ENCODE measurements at places on chromosomes 4 and X.

DNA sequence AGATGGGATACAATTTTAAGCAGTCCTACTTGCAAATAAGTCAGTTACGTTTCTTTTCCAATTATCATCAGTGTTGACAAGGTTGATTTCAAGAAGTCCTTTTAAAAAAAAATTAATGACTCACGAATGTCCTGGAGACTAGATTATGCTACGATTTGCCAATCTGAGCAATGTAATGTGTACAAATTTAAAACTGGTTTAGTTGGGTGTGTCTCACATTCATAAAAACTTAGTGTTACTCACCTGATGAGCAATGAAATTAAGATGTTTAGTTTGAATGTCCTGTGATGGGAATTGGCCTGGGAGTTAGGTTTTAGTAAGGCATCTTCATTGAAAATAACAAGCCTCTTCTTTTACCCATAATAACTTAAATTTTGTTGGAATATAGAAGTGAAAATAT lies 136.7 kb upstream of the POF1B start:
- DNase-seq: no peak

- no peak for DNase-seq
These were observed 61.3 kb downstream of the LUZP4 start for GRCh38 chrX:115350711-115351381.

DNA sequence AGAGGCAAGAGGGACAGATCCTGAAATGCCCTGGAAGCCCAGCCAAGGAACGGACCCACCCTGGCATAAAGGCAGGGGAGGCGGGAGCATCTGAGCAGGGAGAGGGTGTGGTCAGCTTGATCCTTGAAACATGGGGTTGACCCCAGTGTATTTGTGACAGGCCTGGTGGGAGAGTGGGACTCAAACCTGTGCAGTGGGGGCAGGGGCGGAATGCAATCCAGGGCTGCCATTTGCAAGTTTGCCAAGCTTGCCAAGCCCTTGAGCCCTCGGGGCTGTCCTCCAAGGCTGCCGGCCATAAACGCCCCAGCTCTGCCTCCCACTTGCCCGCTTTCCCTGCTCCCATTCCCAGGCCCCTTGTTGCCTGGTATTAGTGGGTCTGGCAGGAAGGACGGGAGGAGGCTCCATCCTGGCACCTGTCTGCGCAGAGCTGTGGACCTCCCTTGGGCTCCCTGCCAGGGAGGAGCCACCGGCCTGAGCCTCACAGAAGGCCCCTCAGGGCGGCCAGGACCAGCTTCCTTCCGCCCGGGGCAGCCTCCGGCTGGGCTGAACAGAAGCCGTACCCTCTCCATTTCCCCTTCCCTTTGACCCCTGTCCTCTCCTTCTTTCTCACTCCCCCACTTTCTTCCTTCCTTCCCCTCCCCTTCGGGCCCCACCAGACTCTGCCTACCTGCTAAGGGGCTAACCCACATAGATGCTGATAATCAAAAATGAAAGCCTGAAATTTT lies 661 bp downstream of the S100P start:
- DNase-seq: no peak

- DNase-seq: no peak
These were observed 17.7 kb upstream of the TMEM154 start for GRCh38 chr4:152697284-152698088.

- DNase-seq: no peak
These were observed 89.0 kb downstream of the NSUN7 start for GRCh38 chr4:40838742-40839141.

- no peak for DNase-seq
These were observed 27.0 kb upstream of the MID1IP1 start for GRCh38 chrX:38774249-38774648.

DNA sequence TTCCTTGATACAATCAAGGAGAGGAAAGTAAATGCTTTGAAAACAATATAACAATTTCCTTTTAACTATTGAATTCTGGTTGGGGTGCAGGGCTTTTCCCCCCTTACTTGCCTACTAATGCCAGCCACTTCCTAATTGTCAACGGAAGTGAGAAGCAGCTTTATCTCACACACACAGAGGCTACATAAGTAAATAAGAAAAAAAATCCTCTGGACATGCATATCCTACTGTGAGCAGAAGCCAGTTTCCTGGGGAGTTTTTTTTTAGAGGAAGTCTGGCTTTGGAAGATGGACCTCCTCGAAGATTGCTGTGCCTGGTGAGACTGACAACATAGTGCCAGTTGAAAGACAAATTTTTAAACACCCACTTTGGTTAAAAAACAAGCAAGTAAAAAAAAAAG lies 180.6 kb downstream of the OPHN1 start:
- no peak for DNase-seq

DNA sequence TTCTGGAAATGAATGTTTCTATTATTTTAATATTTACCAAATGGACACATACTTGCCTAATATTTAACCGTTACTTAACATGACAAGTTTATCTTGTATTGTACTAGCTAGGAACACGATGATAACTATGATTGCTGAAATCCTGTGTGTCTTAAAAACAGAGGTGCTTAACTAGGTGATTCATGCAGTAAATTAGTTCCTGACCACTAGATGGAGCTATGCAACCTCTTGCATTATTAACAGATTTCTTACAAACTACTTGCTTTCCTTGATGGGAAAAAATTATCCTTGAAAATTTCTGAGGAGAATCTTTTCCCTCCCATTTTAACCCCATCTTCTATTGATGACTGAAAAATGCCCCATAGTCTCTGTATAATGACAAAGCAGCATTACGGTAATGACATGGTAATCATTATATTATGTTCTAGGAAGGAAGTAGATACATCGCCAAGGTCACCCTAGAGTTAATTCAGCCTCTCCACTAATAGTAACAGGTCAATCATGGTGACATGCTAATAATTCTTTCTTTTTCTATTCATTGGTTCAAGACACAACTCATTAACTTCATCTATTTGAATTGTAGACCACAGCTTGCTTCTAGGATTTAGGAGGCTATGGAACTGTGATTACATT lies 844.2 kb downstream of the RAPGEF2 start:
- peak; percentile 0 for DNase-seq

DNA sequence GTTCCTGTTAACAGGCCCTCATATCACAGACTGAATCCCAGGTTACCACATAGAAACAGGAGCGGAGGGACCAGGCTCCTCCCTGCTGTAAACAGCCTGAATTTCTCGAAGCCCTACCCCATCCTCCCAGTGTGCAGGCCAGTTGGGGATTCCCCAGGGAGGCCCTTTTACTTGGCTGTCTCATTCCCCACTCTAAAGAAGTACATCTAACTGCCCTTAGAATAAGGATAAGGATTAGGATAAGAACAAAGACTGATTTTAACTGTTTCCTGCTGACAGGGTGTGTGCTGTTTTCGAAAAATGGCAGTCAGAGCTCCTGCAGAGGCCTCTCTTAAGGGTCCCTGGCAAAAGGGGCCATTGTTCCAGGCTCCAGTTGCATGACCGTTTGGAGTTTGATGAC lies 133.7 kb downstream of the PAPSS1 start:
- DNase-seq: no peak

GRCh38 chr4:138602664-138603063 lies 360.5 kb upstream of the SLC7A11 start:
- DNase-seq: no peak

- no peak for DNase-seq
These were observed 1043.6 kb downstream of the CCSER1 start for GRCh38 chr4:91170768-91171167.

GRCh38 chr4:61427818-61428495 lies 227.8 kb downstream of the ADGRL3 start:
- DNase-seq: no peak

- peak; percentile 20 for DNase-seq
These were observed 3.5 kb downstream of the EPGN start for GRCh38 chr4:74311696-74312313.

DNA sequence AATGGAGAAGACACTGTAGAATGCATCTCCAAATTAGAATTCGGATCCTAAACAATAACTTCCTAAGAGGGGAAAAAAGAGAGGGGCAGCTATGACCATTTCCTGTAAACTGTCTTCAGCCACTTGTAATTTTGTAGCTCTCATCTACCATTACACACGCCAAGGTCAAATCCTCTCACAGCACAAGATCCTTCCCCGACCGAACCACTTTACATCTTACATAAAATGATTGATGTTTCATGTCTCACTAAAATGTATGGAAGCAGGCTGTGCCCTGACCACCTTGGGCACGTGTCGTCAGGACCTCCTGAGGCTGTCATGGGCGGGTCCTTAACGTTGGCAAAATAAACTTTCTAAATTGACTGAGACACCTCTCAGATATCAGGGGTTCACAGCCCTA lies 24.1 kb upstream of the PBDC1 start:
- DNase-seq: no peak

- no peak for DNase-seq
These were observed 51.4 kb upstream of the HHIP start for GRCh38 chr4:144594471-144594986.

- DNase-seq: peak; percentile 31
These were observed 72.6 kb upstream of the PPARGC1A start for GRCh38 chr4:23962462-23962861.

DNA sequence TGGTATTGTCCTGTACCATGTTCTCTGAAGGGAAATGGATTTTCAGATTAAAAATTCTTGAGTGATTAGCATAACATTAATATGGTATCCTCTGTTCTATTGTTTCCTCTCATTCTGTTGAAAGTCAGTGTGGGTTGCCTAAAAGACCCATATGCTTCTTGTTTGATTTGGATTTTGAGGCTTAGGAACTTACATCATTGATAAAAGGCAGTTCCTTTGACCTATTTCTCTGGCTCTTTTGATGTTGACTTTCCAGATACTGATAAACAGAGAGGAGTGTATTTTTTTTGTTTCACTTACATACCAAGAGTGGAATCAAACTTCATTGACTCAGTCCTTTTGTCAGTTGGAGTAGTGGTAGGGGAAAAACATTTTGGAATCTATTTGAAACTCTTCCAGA lies 32.8 kb downstream of the TMEM144 start:
- no peak for DNase-seq

GRCh38 chr4:16386711-16387320 lies 160.5 kb upstream of the TAPT1 start:
- DNase-seq: no peak

GRCh38 chrX:115642895-115643530 lies 82.0 kb downstream of the PLS3 start:
- DNase-seq: peak; percentile 24

DNA sequence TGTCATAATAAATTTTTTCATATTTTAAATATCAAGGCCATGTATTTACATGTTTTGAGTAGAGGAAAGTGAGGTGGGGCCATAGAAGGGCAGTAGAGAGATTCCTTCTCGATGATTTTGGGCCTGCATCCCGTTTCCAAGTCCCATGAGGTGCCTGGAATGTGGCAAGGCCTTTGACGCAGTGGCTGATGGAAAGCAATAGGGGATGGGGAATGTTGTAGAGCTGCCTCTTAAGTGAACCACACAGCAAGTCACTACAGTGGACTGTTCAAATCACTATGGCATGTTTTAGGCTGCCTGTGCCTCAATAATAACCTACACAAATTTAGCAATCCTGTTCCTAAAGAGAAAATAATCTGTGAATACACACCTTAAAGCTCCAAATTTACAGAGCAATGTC lies 48.3 kb downstream of the ANXA5 start:
- DNase-seq: no peak

GRCh38 chr4:7055111-7055989 lies 12.2 kb downstream of the TADA2B start:
- DNase-seq: no peak

- DNase-seq: no peak
These were observed 113.6 kb downstream of the MID1 start for GRCh38 chrX:10506781-10507180.

DNA sequence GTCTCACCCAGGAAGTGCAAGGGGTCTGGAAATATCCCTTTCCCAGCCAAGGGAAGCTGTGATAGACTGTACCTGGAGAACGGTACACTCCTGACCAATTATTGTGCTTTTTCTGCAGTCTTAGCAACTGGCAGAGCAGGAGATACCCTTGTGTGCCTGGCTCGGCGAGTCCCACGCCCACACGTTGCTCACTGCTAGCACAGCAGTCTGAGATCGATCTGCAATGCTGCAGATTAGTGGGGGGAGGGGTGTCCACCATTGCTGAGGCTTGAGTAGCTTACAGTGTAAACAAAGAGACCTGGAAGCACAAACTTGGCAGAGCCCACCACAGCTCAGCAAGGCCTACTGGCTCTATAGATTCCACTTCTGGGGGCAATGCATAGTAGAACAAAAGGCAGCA lies 138.5 kb downstream of the CHRDL1 start:
- DNase-seq: no peak

GRCh38 chr4:124279741-124280140 lies 432.8 kb downstream of the ANKRD50 start:
- no peak for DNase-seq

DNA sequence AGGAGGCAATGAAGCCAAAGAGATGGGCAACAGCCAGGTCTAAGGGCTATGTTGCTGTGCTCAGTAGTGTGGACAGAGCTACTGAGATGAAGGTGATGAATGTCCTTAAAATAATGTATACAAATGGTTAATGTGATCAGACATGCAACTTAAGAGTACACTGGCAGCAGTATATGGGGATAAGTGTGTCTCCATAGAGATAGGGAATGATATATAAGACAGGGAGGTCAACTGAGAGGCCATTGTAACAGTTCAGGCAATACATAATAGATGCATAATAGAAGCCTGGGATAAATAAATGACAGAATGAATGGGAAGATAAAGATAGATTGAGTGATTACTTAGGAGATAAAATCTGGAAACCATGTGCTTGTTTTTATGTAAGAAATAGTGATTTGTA lies 250.0 kb downstream of the CFAP299 start:
- DNase-seq: no peak

GRCh38 chr4:9976293-9976692 lies 45.0 kb downstream of the SLC2A9 start:
- DNase-seq: no peak

DNA sequence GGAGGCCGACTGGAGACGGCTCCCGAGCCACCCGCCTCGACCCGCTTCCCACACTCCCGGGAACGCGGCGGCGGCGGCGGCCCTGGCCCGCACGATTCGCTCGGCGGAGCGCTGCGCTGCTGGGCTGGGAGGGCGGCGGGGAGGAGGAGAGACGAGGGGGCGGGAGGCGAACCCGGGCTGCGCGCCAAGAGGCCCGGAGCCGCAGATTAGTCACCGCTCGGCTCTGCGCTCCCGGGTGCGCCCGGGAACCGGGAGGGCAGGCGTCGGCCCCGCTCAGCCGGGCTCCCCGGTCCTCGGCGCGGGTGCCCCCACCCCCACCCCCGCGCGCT lies 11.2 kb upstream of the BCOR start:
- DNase-seq: no peak

DNA sequence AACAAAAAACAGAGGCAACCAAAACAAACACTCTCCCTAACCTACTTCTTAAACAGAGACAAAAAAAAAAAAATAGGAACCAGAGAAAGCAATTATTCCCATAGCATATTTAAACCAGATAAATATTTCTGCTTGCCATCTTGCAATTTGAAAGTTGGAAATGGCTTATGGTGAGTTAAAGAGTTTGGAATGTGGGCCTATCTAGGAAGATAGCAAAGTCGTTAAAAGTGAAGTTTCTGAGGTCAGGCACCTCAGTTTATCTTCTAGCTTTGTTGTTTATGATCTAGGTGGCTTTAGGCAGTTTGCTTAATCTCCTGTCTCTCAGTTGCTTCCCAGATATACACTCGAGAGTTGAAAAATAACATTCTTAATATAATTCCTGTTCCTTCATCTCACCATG lies 284.2 kb downstream of the KCNIP4 start:
- DNase-seq: no peak

GRCh38 chr4:40283968-40284367 lies 51.2 kb upstream of the CHRNA9 start:
- DNase-seq: no peak

- DNase-seq: no peak
These were observed 69.6 kb upstream of the PCDH18 start for GRCh38 chr4:137601934-137602333.

- DNase-seq: no peak
These were observed 106.3 kb downstream of the FAM53A start for GRCh38 chr4:1577822-1578217.
